ENCODE measurements at places on chromosomes 7 and 10.

GRCh38 chr10:36345175-36345533, 703.1 kb upstream of the FZD8 start:
- no peak for DNase-seq

DNA sequence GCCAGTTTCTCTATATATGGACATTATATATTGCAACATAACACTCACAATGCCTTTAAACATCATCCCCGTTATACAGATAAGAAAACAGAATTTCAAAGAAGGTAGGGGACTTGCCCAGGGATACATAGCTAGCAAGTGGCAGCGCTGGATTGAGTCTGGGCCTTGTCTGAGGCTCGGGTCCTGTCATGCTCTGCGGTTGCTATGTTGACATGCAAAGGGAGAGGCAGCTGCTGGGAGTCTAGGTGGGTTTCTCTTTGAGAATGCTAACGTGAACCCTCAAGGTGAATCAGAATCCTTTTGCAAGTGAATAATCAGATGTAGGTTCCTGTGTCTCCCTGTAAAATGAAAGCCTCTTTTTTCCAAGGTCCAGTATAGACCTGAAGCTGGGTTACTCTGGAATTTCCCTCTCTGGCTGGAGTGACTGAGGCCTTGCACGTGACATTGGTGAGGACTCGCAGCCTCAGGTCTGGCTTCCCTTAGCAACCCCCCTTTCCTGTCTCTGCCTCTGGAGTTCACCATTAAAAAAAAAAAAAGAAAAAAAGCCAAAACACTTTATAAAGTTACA, 38.9 kb downstream of the TCF7L2 start:
- no peak for DNase-seq

DNA sequence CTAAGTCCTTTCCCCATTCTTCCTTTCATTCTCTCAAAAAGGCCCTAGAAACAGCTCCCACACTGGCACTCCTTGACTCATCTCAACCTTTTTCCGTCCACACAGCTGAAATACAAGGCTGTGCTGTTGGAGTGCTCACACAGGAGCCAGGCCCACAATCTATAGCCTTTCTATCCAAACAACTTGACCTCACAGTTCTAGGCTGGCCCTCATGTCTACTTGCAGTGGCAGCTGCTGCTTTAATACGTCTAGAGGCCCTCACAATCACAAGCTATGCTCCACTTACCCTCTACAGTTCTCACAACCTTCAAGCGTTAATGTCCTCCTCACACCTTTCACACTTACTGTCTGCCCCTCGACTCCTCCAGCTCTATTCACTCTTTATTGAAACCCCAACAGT, 12.0 kb upstream of the LRRC61 start:
- DNase-seq = no peak

- peak; percentile 47 for DNase-seq
These were observed 173.9 kb upstream of the SP4 start for GRCh38 chr7:21253740-21254687.

- no peak for DNase-seq
These were observed 34.5 kb upstream of the AQP1 start for GRCh38 chr7:30877015-30877769.

- DNase-seq = no peak
These were observed 291.3 kb downstream of the POU6F2 start for GRCh38 chr7:39269034-39269433.

Measured in Panc1 (cell line).